ENCODE measurements at places on chromosomes 12 and 14.

GRCh38 chr12:112126000-112126438 is 659 bp downstream of the TRAFD1 start:
- DNase-seq = no peak

- DNase-seq = no peak
Observed at GRCh38 chr12:65725376-65725775, 98.9 kb upstream of the HMGA2 start.

DNA sequence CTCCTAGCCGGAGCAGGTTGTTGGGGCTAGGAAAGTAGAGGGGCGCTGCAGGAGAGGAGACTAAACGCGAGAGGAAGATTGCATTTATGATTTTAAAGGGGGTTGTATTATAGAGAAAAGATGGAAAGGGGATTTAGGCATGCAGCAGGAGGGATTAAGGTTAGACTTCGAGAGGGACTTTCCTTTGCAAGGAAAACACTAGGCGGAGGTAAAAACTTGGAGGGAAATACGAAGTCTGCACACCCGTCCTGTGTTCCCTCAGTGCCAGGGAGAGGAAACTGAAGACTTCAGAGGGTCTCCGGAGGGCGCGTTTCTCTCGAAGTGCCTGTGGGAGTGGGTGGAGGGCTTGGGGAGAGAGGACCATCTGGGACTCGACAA is 420 bp upstream of the PPP1R1A start:
- no peak for DNase-seq

- DNase-seq = no peak
Observed at GRCh38 chr12:94704452-94705306, 54.3 kb upstream of the TMCC3 start.

GRCh38 chr14:37213016-37213415 is 15.3 kb downstream of the MIPOL1 start:
- DNase-seq = no peak

DNA sequence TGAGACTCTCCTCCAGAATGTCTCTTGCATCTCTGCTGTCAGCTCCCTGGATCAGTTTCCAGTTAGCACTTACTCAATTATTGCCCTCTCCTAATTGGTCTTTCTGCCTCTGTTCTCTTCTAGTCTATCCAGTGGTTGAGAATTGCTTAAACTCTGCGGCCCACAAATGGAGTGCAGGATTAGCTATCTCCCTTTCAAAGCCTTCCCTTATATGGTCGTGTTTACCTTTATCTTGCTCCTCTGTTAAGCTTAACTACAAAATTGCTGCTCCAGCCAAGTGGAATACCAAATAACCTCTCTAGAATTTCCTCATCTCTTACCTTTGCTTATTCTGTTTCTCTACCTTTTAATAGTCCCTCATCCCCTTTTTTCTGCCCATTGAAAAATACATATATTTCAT is 132.7 kb downstream of the NRXN3 start:
- peak; percentile 38 for DNase-seq

GRCh38 chr12:130619385-130620001 is 96.6 kb downstream of the RIMBP2 start:
- no peak for DNase-seq

GRCh38 chr14:89374908-89375307 is 42.1 kb downstream of the FOXN3 start:
- no peak for DNase-seq

DNA sequence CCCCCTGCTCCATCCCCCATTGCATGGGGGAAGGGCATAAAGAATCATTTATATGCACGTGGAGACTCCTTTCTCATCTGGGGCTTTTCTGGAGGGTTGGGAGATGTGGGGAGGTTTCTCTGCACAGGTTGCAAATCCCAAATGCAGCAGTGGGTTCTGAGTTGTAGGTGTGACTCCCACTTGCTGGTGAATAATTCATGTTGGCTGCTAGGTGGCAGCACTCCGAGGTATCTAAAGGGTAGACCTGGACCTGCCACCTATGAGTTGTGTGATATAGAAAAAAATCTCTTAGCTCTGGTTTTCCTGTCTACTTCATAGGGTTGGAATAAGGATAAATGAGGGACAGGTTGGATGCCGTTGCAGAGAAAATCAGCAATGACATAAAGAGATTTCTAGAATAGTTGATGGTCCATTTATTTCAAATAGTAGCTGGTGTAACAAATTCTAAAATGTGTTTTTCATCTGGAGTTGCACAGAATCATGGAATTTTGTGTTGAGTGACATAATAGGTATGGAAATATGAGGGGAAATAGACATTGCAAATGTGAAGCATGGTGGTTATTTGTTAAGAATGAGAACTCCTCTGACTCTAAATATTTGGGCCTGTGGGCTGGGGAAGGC is 4.6 kb downstream of the MARCHF9 start:
- DNase-seq = peak; percentile 36

DNA sequence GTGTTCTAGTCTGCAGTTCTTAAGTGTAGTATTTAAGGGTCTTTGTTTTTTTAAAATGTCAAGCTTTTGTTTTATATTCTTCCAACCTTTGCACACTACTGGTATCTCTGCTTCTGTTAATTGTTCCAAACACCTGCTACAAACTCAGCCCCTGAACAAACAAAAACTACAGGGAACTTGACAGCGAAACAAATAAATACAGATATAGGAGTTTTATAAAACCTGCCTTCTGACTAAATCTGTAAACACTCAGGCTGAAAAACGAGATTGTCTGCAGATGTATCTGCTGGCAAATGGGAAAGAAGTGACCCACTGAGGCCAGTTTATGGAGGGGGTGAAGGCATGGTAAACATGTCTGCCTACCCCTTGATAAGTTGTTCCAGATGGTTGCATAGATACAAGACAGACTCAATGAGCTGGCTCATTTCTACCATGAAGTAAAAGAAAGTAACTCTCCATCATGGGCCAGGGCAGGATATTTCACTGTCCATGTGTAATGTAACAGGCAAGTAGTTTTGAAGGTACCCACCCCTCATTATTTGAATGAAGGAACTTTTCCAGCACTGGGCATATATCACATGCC is 75.6 kb downstream of the LMO3 start:
- DNase-seq = no peak

DNA sequence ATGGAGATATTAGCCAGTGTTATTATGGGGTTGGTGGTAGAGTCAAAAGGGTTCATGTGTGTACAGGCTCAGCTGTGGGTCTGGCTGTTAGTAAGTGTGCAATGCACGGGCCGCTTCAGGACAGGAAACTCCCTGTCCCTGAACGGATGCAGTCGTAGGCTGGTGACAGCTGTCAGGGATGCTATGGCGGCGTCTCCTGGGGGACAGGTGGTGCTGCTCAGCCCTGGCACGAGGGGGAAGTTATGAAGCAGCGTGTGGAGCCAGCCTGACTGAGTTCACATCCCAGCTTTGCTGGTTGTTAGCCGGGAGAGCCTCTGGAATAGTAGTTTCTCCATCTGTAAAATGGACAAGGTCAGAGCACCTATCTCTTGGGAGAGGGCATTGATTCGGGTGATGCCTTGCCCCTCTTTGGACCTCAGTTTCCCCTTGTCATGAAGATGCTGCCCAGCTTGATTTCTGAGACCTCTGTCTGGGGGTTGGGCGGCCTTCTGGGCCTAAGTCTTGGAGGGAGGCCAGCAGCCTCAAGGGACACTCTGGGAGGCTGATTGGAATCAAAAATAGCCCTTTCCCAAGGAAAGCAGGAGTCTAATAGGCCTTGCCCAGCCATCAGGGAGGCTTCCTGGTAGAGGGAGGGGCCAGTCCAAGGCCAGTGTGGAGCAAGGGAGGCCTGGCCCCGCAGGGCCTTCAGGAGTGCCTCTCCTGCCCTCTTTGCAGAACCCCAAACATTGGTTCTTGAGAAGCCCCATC is 7.1 kb downstream of the ASB2 start:
- no peak for DNase-seq

DNA sequence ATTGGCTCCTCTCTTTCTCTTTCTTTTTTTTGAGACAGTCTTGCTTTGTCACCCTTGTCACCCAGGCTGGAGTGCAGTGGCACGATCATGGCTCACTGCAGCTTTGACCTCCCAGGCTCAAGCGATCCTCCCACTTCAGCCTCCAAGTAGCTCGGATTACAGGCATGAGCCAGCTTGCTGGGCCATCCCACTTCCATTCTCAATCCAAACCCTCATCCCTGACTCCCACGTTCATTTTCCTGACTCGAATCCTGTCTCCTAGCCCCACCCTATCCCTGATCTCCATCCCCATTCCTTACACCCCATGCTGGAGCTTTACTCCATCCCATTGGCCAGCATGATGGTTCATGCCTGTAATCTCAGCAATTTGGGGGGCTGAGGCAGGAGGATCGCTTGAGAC is 7.8 kb downstream of the SPRYD4 start:
- no peak for DNase-seq

DNA sequence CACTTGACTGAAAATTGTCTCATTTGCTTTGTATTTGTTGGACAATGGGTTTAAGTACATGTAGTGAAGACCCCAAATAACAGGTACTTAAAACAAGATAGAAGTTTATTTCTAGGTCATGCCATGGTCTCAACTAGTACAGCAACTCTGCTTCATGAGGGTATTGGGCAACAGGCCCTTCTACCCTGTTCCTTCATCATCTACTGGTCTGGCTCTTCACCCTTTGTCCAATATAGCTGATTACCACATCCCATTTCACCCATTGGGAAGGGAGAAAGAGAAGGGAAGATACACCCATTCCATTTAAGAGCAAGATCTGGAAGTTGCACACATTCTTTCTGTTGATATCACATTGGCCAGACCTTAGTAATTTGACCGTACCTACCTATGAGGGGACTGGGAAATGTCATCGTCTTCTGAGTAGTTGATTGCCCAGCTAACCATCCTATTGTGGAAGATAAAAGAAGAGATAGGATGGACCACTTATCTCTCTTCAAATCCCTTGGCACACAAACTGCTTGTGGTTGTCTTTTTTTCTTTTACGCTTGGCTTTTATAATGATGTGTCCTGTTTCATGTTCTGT is 104.6 kb downstream of the DIP2B start:
- DNase-seq = no peak

DNA sequence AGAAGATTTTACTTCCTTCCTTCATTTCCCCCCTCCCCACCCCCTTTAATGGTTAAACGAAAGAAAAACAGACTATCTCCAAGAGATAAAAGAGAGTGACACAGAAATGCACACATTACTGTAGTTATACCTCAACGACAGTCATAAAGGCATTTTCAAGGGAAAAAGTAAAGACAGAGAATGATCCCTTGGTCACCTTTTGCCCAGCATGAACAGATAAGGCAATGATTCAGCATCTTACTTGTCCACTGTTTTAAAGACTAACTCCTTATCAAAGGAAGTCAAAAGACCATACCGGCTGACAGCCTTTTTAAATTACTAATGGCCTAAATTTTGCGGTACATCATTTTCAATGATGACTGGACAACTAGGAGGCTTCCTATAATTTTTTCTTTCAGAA is 326.6 kb downstream of the PAWR start:
- DNase-seq = no peak

DNA sequence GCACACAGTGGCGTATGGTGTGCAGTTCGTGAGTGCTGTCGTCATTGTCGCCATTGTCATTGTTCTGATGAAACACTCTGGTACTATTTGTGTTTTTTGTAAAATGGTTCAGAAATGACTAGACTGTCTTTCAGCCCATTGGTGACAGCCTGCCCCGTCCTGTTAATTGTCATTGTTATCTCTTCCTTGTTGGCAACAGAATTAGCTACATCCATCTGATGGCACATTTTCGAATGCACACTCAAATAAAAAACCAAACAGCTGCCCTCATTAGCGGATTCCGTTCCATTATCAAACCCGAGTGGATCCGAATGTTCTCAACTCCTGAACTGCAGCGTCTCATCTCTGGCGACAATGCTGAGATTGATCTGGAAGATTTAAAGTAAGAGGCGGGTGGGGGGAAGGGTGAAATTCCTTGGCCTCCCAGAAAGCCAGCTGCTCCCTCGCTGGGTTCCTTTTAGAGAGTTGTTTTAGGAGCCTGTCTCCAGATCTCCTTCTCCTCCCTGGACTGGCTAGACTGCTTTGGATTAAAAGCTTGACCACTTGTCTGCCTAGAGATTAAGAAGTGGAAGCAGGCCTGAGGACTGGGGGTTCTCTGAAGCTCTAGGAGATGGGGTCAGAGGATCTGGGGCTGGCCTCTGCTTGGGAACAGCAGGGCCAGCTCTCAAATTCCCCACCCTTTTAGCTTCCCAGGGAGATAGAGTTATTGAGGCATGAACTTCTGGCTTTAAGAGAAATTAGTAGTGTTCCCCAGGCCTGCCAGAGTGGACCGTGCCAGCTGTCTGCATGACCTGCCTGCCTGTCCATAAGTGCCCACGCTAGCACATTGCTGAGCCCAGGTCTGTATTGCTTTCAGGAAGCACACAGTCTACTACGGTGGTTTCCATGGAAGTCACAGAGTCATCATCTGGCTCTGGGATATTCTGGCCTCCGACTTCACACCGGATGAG is 43.3 kb downstream of the MMAB start:
- no peak for DNase-seq

GRCh38 chr12:58640314-58640713 is 280.0 kb downstream of the LRIG3 start:
- no peak for DNase-seq

GRCh38 chr14:32258336-32258993 is 55.4 kb upstream of the RNU6-8 start:
- DNase-seq = peak; percentile 9

DNA sequence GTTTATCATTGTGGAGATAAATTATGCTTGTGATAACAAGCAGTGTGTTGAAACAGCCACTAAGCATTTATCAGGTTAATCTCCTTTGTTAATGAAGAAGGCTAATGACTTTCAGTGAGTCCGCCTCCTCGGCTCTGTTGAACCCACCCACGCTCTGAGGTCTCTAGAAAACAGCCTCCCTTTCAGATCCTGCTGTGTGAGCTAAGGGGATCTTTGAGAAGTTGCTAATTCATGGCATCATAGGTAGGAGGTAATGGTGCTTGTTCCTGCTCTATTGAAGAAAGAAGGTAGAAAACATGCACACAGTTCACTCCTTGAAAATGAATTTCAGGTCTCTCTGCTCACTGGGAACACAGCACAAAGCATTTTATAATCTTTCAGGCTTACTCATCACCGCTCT is 483.9 kb downstream of the AACS start:
- DNase-seq = no peak

DNA sequence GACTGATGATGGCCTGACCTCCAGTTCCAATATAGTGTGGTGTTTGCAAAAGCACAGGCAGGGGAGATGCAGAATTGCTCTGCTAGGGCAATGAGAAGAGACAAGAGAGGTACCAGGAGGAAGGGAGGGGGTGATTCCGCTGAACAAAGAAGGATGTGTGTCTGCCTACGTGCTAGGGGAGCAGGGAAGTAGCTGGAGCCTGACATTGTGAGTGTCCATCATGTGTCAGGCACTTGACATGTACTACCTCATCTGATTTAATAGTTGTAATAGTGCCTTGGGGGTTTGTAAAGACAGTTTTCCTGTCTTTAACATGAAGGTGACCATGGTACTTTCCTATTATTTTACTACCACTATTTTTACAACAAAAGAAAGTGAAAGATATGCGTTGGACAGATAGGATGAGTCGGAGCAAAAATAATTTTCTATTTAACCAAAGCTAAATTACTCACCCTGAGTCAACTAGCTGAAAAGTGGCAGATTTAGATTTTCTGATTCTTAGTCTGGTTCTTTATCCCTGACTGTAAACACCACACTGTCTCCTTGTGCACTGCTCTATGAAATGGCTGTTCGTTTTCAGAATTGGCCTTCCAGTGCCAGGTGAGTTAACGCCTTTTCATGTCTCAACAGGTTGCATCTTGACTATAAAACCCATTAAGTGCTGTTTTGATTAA is 33.7 kb upstream of the TEAD4 start:
- DNase-seq = no peak

- DNase-seq = no peak
Observed at GRCh38 chr14:91232052-91232451, 12.5 kb downstream of the GPR68 start.
